ENCODE measurements at places on chromosomes 2 and 18.

DNA sequence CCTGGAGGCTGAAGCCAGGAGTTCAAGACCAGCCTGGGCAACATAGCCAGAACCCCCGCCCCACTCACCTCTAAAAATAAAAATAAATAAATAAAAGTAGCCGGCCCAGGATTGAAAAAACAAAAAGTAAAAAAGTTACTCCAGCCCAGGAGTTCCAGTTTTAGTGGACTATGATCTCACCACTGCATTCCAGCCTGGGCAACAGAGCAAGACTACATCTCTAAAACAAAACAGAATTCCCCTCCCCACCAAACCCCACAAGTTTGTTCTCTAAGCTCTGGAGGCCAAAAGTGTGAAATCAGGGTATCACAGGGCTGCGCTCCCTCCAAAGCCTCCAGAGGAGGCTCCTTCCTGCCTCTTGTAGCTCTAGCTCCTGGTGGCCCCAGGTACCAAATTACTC, 1.7 kb downstream of the D2HGDH start:
- DNase-seq = no peak

GRCh38 chr2:9099341-9099751, 95.9 kb upstream of the MBOAT2 start:
- DNase-seq = no peak

DNA sequence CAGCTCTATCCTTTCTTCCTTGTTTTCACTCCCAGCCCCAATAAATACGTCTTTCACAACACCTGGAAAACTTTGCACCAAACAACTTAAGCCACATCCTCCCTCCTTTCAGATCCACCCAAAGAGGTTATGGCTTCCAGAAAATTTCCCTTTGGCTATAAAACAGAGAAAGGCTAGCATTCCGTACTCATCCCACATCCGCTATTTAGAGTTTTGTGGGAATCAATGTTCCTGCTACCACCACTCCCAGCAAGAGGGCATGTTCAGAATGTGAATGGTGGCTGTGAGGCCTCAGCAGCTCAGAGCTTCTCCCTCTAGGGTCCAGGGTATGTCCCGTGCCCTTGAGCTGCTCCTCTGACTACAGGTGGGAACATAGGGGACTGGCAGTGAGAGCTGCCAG, 214.6 kb downstream of the NCK2 start:
- no peak for DNase-seq

GRCh38 chr2:84782717-84783442, 98.0 kb downstream of the TRABD2A start:
- no peak for DNase-seq

GRCh38 chr18:43875511-43875910, 598.2 kb upstream of the SYT4 start:
- no peak for DNase-seq

DNA sequence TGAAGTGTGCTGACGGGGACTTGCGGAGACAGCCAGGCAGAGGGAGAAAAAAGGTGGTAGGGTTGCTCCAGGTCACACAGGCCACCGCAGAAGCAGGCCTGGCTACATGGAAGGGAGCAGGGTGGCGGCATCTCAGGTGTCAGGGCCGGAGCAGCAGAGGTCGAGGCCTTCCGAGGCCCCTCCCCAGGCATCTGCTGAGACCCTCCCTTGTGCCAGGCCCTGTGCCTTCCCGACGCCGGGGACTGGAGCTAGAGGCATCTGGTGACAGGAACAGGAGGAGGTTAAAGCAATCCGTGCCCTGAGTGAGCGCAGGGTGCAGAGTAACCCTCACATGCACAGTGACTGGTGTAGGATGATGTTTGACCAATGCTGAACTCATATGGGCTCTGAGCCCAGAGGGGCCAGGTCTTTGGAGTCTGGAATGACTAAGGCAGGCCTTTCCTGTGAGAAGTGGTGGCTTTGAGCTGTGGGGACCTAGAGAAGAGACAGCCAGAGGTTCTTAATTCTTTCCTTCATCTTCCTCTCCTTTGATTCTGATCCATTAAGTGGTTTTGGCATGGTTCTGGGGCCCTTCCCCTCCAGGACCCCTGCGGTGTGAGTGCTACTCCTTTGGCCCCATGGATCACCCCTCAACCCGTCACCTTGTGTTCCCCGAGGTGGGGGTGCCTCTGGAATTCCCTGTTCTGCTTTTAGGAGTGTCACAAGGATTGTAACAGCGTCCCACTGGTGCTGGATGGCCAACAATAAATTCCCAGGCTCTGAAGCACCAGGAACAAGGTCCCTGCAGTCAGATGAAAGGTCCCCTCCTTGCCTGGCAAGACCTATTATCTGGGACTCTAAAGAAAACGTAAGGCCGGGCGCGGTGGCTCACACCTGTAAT, 72.1 kb downstream of the KLHL29 start:
- DNase-seq = no peak

GRCh38 chr2:16604236-16604635, 61.4 kb downstream of the CYRIA start:
- DNase-seq = no peak

DNA sequence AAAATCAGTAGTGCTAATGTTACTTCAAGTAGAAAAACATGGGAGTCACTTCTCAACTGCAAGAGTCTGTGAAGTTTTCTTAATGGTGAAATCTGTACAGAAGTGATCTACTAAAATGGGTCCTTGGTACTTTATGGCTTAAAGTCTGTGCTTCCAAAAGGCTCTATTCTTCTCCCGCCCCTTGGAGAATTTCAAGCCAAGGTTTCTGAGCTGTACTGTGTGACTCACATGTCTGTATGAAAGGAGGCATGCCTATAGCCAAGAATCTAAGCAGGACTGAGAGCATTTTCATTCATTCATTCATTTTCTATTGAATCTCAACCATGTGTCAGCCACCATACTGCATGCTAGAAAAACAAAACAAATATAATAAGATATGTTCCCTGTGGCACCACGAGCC, 19.8 kb upstream of the DDX18 start:
- no peak for DNase-seq

DNA sequence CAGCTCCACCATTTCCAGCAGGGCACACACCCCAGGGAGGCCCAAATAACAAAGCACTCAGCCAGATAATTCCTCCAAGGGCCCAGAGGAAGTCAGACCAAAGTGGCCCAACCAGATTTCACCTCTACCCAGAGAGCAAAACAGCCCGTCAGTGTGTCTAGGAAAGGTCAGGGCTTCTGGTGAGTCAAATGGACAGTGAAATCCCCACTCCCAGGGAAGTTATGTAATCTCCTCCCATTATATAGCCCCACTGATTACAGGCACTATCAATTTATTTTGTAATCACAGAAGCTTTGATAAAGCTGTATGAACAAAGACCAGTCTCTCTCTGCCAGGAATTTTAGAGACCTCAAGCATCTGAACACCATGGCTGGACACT, 4.0 kb downstream of the B4GALT6 start:
- DNase-seq = no peak

DNA sequence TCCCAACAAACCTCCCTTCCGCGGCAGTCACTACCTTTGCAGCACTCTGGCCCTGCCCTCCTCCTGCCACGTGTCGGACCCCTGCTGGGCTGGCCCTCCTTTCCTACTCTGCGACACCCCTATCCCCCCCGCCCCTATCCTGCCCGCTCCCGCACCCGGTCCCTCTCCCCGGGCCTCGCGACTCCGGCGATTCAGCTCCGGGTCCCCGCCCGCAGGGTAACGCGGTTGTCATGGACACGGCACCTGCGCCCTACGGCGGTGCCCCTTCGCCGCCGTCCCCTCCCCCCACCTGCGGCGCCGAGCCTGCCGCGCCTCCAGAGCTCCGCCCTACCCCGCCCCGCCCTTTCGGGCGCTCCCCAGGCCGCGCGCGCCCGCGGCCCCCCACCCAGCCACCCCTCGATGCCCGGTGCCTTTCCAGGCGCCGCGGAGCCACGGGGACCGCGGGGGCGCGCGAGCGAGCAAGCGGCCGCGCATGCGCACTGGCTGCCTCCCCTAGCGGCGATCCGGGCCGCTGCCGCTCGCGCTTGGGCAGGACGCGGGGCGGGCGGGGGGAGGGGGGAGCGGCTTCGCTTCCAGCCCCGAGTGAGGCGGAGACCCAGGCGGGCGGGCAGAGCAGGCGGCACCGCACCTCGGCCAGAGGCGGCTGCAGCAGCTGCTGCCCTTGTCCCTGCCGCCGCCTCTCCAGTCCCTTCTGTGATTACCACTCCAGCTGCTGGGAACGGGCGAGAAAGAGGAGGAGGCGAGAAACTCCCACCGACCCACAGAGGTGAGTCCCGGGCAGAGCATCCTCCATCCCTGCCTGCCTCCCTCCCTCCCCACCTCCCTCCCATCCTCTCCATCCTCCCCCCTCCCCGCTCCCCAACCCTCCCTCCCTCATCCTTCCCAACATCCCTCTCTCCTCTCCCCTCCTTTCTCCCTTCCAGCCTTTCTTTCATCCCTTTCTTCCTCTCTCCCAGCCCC, at the start of gene CTNNA2:
CTNNA2 (plus strand) TSS at position 610 of the 960 bp plus-strand sequence.
- peak; percentile 79 for DNase-seq

GRCh38 chr18:65859075-65859474, 108.3 kb downstream of the CDH7 start:
- DNase-seq = no peak

DNA sequence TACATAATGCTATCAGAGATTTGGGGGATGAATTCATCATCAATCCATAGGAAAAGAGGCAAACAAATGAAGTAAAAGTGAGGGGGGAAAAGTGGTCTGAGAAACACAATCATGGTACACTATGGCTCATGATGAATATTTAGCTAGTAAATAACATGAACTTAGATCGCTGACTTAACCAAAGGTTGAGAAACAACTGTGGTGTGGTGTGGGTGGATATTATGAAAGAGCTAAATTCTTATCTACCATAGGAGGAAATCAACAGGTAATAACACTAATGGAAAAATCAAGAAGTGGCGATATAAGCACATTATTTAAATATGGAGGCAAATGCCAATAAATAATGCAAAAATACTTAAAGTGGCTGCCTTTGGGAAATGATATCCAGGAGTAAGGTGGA, 12.2 kb upstream of the TPRKB start:
- no peak for DNase-seq

DNA sequence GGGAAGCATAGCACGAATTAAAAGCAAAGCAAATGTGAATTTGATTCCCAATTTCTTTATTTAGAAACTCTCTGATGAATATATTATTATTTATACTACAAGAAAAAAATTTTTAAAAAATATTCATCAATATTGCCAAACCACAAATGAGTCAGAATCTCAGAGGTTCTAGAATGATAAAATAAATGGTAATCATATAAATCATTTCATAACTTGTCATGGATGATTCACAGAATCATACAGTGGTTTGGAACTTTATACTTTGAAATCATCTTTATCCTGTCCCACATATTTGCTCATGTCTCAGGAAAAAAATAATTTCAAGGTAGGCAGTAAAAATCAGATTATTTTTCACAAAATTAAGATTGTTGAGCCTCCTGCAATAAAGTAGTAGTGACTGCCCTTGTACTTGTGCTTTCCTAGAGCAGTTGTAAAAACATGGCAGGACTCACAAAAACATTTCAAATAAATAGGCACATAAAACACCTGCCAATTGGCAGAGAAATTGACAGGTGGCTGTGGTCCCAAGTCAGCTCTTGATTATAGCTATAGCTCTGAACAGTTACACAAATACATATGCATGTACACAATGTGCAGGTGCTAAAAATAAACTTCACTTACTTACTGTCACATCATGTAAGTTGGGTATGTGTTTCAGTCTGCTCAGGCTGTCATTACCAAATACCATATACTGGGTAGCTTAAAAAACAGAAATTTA, 273.9 kb upstream of the SESTD1 start:
- no peak for DNase-seq
